MCF 10A (cell line): ENCODE measurements at places on chromosomes 5 and 9.

GRCh38 chr9:91101611-91102168 is 260.0 kb downstream of the AUH start:
- no peak for DNase-seq
- H3K27me3 ChIP-seq, result no peaks in the 10 kb centered on the region
- no peak overlapping the region for H3K4me3 ChIP-seq
- H3K4me1 ChIP-seq, result peaks cover 34% of the 10 kb centered on the region
- H3K27ac ChIP-seq, result peak overlapping the region; percentile 77
- H3K36me3 ChIP-seq, result peaks cover 5% of the 10 kb centered on the region

DNA sequence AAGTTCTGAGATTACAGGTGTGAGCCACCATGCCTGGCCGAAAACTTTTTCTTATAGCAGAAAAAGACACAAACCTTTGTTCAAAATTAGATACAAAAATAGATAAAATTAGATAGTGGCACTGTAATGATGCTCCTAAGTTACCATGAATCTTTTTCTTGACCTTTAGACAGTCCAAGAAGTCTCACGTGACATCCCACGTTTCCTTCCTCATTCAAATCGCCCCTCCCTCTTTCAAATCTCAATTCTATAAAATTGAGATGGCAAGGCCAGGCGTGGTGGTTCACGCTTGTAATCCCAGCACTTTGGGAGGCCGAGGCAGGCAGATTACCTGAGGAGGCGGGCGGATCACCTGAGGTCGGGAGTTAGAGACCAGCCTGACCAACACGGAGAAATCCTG is 7.7 kb upstream of the ZCCHC10 start:
- no peaks in the 10 kb centered on the region for H3K4me1 ChIP-seq
- peaks cover 10% of the 10 kb centered on the region for H3K36me3 ChIP-seq
- H3K27ac ChIP-seq, result no peak overlapping the region
- H3K27me3 ChIP-seq, result no peaks in the 10 kb centered on the region
- DNase-seq, result no peak

- H3K4me1 ChIP-seq, result no peaks in the 10 kb centered on the region
- H3K27ac ChIP-seq, result no peak overlapping the region
- H3K4me3 ChIP-seq, result no peak overlapping the region
- DNase-seq, result no peak
- H3K27me3 ChIP-seq, result no peaks in the 10 kb centered on the region
Observed at GRCh38 chr5:116747881-116748280, 173.3 kb upstream of the SEMA6A start.

- no peak overlapping the region for H3K4me3 ChIP-seq
- H3K27me3 ChIP-seq, result no peaks in the 10 kb centered on the region
- H3K27ac ChIP-seq, result no peak overlapping the region
- peaks cover 9% of the 10 kb centered on the region for H3K36me3 ChIP-seq
- H3K4me1 ChIP-seq, result peaks cover 13% of the 10 kb centered on the region
Observed at GRCh38 chr5:64773533-64773932, 4.8 kb downstream of the CWC27 start.
